ENCODE measurements at places on chromosomes 7 and 10.
A peak's percentile ranks its signal among the peaks of the same experiment; 100 is the strongest.

- peak; percentile 35 for DNase-seq
Observed at GRCh38 chr7:150942001-150942590, 36.0 kb downstream of the KCNH2 start.

GRCh38 chr7:116669769-116670168 is 2.2 kb upstream of the MET start:
- DNase-seq: no peak

GRCh38 chr7:28666154-28666553 is 253.8 kb downstream of the CREB5 start:
- no peak for DNase-seq

DNA sequence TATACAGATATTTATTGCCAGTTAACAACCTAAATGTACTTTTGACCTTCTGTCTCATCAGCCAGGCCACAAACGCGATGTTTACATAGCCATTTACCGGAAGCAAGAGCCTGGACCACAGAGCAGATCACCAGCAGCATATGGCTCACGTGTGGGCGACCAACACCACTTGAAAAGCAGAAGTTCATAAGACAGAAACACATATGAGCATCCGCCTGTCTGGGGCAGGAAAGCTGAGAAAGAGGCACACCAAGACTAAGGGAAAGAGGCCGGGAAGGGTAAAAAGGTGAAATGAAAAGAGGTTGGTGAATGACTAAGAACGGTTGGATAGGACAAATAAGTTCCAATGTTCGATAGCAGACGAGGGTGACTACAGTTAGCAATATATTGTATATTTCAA is 1.3 kb downstream of the ABCB1 start:
- peak; percentile 46 for DNase-seq

GRCh38 chr7:4073052-4073451 is 609.0 kb upstream of the FOXK1 start:
- DNase-seq: no peak

- no peak for DNase-seq
Observed at GRCh38 chr10:3829156-3830050, 44.4 kb upstream of the KLF6 start.

GRCh38 chr10:91163269-91163868 is 57.1 kb upstream of the PCGF5 start:
- DNase-seq: peak; percentile 74

- DNase-seq: no peak
Observed at GRCh38 chr10:69475433-69475830, 24.2 kb downstream of the TSPAN15 start.

DNA sequence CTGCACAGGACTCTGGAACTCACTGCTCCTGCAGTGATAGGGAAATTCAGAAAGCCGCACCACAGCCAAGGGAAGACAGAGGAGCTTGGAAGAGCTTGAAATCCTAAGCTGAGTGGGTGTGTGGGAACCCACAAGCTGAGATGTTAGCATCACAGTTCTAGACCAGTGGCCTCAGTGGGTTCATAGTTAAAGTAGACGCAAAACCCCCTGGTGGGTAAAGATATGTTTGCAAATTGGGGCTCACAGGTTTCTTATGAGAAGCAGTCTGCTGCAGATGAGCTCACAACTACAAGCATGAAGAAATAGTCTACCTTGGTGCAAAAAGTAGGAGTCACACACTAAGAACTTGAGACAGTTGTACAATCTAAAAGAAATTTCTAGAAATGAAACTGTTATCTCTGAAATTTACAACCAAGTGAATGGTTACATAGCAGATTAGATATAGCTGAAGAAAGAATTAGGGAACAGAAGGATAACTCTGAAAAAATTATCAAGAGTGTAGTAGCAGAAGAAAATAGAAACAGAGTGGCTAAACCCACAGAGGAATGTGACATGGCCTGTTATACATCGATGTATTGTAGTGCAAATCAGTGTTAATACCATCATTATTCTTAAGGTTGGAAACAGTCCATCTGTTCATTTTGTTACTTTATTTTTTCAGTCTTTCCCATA is 77.2 kb downstream of the DYNC2I1 start:
- no peak for DNase-seq

- DNase-seq: no peak
Observed at GRCh38 chr10:97001183-97001991, 169.3 kb downstream of the LCOR start.

GRCh38 chr7:157927313-157927925 is 590.6 kb downstream of the DNAJB6 start:
- peak; percentile 12 for DNase-seq

GRCh38 chr10:99331207-99331803 is 2.1 kb downstream of the CNNM1 start:
- no peak for DNase-seq

DNA sequence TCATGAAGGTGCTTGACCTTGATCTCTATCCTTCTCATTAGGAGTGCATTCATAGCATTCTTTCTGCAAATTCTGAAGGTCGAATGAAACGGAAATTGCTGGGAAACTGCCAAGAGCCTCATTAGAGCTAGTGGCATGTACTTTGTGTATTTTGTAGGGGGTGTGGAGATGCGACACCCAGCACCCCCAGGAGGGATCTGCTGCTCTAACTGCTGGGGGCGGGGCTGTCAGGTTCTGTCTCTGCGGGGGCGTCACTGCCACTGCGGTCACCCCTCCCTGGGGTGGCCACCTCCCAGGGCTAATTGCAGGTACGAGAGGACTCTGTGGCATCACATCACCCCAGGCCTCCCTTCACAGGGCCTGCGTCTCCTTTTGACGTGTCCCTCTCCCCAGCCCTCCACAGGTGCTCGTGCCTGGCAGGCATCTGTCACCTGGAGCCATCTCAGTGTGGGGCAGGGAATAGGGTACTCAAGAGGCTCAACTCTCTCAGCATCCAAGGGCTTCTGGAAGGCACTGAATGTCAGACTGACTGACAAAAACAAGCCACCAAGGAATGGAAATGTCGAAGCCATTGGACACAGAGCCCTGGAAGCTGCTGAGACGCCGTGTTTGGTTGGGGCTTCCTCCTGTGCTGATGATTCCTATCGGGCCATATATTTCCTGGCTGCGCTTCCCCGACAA is 151.1 kb downstream of the ACTR3B start:
- DNase-seq: no peak

DNA sequence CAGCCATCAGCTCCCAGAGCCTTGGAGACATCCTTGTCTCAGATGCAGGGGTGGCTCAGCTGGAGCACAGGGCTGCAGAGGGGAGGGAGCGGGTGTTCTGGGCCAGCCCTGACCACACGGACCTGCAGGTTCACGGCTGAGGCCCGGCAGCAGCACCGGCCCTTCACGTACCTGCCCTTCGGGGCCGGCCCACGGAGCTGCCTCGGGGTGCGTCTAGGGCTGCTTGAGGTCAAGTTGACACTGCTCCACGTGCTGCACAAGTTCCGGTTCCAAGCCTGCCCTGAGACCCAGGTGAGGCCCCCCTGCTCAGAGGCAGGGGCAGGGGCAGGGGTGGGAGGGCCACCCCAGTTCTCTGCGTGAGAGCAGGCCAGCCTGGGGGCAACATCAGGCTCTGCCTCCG is 45.2 kb downstream of the PARP12 start:
- no peak for DNase-seq

DNA sequence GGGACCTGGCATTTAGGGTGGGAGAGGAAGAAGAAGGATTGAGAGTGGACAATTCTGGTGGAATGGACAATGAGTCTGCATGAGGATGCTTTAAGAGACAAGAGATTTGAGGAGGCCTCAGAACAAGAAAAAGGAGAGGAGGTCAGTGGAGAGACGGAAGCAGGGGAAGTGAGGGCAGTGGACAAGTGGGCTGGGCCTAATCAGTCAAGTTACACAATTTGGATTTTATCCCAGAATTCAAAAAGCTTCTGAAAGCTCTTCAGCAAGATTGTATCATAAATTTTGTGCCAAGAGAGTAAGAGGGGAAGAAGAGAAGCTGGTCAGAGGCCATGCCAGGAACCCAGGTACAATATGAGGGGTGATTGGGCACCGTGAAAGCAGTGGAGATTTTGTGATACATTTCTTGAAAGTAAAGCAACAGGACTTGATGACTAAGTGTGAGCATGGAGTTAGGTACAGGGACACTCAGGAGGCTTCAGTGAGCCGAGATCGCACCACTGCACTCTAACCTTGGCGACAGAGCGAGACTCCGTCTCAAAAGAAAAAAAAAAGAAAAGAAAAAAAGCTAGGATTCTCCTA is 19.3 kb upstream of the TSPAN13 start:
- no peak for DNase-seq

DNA sequence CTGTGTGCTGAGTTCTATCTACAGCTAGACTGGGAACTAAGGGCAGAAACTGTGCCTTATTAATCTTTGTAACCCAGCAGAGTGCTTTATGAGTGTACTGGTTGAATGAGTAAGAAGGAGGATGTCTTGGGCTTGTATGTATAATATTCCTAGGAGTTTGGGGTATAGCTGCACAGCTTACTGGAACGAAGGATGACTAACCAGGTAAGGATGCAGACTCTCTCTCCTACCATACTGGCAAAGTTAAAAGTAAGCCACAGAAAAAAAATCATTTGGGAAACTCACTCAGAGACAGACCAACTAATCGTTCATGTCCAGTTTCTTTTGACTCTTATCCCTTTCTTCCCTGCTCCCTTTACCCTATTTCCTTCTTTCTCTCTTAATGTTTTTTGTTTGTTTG is 1.4 kb upstream of the DHTKD1 start:
- DNase-seq: no peak

- no peak for DNase-seq
Observed at GRCh38 chr7:155211761-155212160, 85.9 kb upstream of the INSIG1 start.

GRCh38 chr10:109467551-109467950 is 455.8 kb downstream of the XPNPEP1 start:
- DNase-seq: no peak

- no peak for DNase-seq
Observed at GRCh38 chr10:68096913-68097516, 12.3 kb upstream of the MYPN start.

DNA sequence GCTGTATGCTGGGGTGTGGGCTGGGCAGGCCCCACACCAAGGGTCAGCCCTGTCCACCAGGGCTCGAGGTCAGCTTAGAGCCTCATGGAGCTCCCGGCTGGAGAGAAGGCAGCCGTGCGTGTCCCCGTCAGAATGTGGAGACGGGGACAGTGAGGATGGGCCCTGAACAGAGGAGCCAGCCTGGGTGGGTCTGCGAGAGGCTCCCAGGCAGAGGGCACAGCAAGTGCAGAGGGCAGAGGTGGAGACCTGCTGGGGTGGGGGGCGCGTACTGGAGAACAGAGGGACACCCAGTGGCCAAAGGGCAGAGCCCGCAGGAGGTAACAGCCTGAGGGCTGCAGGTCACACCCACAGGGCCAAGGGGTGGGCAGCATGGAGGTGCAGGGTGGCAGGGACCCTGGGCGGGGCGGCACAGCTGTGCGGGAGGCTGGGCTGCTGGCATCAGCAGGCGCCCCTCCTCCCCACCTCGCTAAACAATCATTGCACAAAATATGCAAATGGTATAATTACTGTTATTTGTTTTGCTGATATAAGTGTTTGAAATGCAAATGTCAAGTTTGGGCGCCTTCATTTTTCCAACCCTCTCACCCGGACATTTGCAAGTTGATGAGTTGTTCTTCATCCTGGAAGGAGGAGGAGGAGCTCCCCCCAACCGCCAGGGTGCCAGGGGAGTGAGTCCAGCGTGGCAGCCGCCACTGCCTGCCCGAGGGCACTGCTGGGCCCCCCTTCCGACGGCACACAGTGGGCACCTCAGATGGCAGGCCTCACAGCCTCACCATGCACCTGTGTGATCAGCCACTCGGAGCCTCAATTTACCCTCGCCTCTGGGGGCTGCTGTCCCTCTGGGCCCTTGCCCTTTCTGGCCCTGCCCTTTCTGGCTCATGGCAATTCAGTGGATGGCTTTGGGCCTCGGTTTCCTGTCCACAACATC is 35.0 kb downstream of the ELFN1 start:
- DNase-seq: no peak

- no peak for DNase-seq
Observed at GRCh38 chr10:17981766-17982380, 30.2 kb downstream of the SLC39A12 start.

- DNase-seq: no peak
Observed at GRCh38 chr7:157136372-157136771, 2.4 kb upstream of the UBE3C start.

DNA sequence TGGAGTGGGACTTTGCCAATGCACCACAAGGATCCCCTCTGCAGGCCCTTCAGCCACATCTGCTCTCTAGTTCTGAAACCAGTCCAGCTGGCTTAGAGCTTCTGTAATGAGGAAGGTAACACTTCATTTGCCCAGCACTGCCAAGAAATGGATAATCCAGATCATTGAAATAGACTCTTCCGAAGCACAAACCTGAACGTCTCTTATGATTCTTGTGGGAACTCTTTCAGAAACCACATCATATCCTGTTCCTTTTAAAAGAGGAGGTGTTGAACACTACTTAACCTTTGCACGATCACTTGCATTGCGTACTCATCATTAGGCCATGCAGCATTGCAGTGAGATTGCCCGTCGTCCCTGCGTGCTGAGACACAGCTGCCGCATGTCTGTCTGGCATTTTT is 25.8 kb upstream of the PLPP4 start:
- no peak for DNase-seq

- no peak for DNase-seq
Observed at GRCh38 chr10:121339114-121339513, 259.1 kb downstream of the FGFR2 start.

GRCh38 chr10:26647602-26648244 is 49.8 kb upstream of the PDSS1 start:
- DNase-seq: no peak

DNA sequence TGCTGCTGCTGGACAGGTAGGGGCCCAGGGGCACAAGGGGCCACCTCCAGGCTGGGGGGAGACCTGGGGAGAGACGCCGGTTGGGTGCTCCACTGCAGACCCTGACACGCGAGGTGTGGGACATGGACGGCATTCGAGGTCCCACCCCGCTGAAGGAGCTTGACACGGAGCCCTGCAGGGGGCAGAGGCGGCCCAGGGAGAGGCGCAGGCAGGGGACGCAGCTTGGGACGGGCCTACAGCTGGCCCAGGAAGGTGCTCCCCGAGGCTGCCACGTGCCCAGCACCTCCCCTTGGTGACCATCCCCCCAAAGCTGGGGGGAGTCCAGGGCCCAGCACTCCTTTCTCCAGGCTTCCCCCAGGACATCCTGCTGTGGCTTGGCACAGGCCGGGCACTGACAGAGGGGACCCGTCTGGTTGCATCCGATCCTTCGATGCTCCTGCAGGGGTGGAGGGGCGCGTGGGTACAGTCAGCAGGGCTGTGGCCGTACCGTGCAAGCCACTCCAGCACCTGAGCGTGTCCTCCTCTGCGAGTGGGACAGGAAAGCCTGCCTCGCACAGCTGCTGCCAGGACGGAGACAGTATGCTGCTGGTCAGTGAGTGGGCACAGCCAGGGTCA is 174.4 kb downstream of the ELFN1 start:
- peak; percentile 11 for DNase-seq
